ENCODE measurements at places on chromosomes 16 and 17.

GRCh38 chr16:68792465-68793324 is 50.6 kb upstream of the TANGO6 start:
- no peak for DNase-seq

GRCh38 chr17:8125154-8125946 is 1.4 kb upstream of the HES7 start:
- no peak for DNase-seq

- DNase-seq, result no peak
Measured at GRCh38 chr16:68985855-68986254, 119.6 kb upstream of the HAS3 start.

DNA sequence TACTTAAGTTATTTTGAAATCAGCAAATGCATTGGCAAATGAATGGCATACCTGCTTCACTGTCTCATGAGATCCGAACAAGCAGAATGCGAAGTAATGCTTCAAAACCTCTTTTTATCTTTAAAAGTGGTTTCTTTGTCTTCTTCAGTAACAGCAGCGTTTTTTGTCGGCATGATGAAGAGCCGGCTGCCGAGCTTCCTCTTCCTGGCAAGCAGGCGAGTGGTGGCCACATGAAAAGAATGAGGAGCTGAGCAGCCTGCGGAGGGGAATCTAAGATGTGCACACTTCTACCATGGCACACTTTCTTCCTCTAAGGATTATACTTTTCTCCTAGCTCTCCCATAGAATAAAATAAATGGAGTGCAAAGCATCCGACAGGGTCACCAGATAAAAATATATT is 42.4 kb upstream of the AKTIP start:
- no peak for DNase-seq

- DNase-seq, result no peak
Measured at GRCh38 chr17:81519284-81520020, 6.9 kb upstream of the ACTG1 start.

All from H54 (cell line).